ENCODE measurements at places on chromosomes 6 and 20.

- DNase-seq, result no peak
Observed at GRCh38 chr6:10403385-10404106, 11.3 kb downstream of the TFAP2A start.

DNA sequence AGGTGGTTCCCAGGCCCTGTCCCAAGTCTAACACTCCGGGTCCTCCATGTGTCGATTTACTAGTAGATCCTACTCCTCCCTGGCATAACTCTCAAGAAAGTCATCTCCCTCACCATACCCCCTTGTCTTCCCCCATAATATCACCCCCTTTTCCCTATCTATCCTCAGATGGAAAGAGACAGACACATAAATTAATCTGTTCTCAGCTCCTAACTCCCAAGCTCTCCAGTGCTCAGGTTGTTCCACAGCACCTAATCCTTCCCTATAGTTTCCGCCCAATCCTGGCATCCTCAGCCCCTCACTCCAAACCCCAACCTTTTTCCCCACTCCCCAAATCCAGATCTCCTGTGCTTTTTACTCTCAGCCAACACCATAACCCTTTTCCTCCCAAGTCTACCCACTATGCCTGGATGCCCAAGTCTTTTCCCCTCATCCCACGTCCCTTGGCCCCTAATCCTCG lies 808 bp downstream of the ILRUN start:
- no peak for DNase-seq

GRCh38 chr6:35506536-35506935 lies 6.2 kb downstream of the TULP1 start:
- DNase-seq, result no peak

GRCh38 chr6:129032602-129033001 lies 149.7 kb downstream of the LAMA2 start:
- no peak for DNase-seq

DNA sequence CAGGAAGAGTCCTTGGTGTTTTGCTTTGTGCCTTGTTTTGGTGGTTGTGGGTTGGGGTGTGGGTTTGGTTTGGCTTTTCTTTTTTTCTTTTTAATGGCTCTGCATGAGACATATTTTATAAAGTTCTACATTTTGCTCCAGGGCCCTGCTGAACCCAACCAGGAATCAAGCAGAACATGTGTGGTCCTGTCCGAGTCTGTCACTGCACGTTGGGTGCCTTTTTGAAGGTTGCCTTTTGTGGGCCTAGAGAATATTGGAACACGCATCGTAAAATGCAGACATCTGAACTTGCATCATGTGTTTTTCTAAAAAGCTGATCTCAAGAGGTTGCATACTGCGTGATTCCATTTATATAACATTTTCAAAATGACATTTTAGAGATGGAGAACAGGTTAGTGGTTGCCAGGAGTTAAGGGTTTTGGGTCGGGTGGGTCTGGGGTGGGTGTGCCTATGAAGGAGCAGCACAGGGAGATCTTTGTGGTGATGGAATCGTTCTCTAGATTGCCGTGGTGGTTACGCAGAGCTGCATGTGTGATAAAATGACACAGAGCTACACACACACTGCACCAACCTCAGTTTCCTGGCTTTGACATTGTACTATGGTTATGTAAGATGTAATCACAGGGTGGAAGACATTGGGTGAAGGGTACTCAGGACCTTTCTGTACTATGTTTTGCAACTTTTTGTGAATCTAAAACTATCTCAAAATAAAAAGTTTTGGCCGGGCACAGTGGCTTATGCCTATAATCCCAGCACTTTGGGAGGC lies 80.2 kb downstream of the EYA2 start:
- no peak for DNase-seq

- no peak for DNase-seq
Observed at GRCh38 chr6:128686084-128686483, 165.7 kb upstream of the PTPRK start.

DNA sequence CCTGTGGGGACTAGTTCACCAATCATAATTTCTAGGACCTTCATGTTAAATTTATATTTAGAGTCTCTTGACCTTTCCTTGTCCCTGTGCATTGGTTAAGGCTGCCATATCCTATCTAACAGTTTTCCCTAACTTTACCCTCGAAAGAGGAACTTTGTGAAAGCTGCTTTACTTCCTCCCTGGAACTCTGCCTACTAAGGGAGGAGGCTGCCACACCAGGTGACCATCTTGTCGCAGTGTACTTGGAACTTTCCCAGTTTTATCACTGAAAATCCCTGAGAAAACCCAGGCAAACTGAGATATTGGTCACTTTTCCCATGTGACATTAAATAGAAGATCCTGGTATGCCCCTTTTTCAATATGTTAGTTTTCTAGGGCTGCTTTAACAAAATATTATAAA lies 317.6 kb upstream of the TSHZ2 start:
- no peak for DNase-seq

- no peak for DNase-seq
Observed at GRCh38 chr6:134481966-134482365, 164.1 kb upstream of the SGK1 start.

GRCh38 chr20:41956338-41957074 lies 338.3 kb upstream of the CHD6 start:
- no peak for DNase-seq

DNA sequence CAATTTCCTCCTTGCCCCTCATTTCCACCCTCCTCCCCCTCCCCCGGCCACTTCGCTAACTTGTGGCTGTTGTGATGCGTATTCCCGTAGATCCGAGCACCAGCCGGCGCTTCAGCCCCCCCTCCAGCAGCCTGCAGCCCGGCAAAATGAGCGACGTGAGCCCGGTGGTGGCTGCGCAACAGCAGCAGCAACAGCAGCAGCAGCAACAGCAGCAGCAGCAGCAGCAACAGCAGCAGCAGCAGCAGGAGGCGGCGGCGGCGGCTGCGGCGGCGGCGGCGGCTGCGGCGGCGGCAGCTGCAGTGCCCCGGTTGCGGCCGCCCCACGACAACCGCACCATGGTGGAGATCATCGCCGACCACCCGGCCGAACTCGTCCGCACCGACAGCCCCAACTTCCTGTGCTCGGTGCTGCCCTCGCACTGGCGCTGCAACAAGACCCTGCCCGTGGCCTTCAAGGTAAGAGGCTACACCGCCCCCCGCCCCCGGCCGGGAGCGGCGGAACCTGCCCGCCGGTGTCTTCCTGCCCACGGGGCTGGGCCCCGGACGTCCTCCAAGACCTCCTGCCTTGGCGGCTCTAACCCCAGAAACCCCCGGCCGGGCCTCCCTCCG lies 44.9 kb upstream of the SUPT3H start:
- DNase-seq, result peak; percentile 62

GRCh38 chr6:18681832-18682503 lies 294.8 kb downstream of the RNF144B start:
- DNase-seq, result no peak

DNA sequence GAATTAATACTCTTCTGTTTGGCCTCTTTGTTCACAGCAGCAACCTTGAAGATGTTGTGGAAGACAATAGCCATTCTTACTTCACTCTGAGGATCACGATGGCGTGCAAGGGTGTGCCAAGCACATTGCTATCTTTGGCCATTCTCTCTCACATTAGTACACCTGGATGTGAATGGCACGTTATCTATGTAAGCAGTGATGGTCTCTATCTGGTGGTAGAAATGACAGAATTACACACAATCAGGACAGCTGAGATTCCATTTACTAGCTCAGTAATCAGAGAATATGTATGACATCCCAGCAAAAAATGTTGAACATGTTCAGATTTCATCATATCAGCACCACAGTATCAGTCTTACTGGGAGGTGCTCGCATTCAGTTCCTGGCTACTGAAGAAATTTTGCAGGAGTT lies 116.2 kb downstream of the LCA5 start:
- DNase-seq, result no peak

- no peak for DNase-seq
Observed at GRCh38 chr20:8744228-8744844, 324.6 kb upstream of the PLCB4 start.

Measured in activated gamma-delta T cell treated with Interleukin-2 at 50 U/mL for 16 hours (primary cell).